ENCODE measurements at places on chromosomes 5 and 9.

- DNase-seq: no peak
Measured at GRCh38 chr5:174320051-174320450, 274.5 kb downstream of the NSG2 start.

DNA sequence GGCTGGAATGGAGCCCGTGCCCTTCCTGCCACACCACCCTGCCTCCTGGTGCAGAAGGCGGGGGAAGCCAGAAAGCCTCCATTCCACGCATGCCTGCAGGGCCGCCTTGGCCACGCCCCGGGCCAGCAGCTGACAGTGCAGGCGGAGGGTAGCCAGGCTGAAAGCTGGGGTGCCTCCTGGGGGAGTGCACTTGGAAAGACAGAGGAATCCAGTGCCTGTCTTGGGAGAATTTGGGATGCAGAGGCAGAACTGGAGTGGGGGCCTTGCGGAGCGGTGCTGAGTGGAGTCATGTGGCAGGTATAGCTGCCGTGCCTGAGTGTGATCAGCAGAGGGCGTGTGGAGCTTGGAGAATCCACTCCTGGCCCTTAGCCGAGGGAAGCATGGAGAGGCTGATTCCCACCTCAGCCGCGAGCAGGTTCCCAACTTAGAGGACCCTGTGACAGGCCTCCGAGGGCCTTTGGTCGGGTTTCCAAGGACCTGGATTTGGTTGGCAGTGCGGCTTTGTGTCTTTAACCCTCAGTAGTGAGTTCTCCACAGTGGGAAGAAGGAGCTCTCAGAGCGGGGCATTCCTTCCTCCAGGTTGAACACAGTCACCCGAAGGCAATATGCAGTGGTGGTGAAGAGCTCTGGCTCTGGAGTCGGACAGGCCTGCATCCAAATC, 9.1 kb upstream of the URM1 start:
- peak; percentile 37 for DNase-seq

GRCh38 chr5:76893294-76893693, 43.5 kb downstream of the S100Z start:
- no peak for DNase-seq

DNA sequence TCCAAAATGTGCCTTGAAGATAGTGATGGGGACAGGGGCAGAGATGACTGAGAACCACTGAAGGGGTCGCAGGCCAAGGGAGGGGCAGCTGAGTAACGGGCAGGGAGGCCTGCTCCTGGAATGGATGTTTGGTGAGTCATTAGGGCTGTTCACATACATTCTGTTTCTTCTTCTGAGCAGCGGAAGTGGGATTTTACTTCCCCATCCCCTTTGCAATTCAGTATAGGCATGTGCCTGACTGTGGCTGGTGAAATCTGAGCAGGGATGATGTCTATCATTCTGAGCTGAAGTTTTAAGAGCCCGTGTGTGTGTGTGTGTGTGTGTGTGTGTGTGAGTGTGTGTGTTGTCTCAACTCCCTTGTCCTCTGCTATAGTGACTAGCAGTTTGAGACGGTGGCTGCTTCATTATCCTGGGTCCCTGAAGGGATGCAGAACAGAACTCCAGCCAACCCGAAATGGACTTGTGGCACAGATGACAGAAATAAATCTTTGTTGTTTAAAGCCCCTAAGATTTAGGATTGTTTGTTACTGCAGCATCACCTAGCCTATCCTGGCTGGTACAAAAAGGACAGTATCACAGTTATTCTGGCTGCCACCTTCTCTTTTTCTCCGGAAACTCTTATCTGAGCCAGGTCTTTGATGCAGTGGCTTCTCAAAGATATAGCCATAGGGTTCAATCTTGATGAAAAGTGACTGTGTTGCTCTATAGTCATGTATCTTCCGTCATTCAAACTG, 29.2 kb upstream of the TGFBI start:
- no peak for DNase-seq

- no peak for DNase-seq
Measured at GRCh38 chr9:128123451-128124080, 4.0 kb downstream of the PTGES2 start.

GRCh38 chr5:39584927-39585326, 160.1 kb upstream of the DAB2 start:
- no peak for DNase-seq

- DNase-seq: no peak
Measured at GRCh38 chr5:153974131-153974812, 64.4 kb downstream of the FAM114A2 start.

- DNase-seq: no peak
Measured at GRCh38 chr9:1994180-1994579, 21.0 kb upstream of the SMARCA2 start.

DNA sequence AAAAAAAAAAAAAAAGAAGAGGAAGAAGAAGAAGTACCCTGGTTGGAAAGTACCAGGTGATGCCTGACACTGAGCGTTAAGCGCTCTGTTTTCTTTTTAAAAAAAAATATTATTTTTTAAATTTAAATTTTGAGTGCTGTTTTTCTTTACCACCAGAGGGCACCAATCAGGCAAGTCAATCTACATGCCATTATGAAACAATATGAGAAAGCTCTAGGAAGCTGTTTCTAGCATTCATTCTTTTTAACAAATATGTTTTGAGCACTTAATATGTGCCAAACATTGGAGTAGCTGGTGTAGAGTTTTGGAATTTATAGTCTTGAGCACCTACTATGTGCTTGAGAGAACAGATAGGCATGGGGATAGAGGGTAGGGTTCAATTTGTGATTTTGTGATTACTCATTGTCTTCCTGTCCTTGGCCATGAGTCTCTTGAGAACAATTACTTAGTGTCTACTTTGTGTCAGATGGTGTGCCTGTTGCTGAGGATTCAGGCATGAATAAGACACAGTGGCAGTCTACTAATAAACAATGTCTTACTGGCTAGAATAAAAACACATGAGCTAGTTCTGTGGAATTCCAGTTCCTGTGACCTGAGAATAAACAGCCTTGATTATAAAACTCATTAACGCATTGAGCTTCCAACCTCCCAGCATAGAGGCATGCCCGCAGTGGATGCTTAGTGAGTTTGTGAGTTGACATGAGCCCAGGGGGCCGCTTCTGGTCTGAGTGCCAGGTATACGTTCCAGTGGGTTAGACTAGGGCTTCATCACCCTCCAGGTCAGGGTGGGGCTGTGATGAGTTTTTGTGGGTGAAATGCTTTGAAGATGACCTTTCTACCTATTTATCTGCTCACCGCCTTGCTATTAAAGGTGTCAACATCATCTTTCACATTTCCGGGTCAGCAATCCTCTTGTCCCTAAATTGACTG, 3.0 kb upstream of the UBE2R2 start:
- no peak for DNase-seq

DNA sequence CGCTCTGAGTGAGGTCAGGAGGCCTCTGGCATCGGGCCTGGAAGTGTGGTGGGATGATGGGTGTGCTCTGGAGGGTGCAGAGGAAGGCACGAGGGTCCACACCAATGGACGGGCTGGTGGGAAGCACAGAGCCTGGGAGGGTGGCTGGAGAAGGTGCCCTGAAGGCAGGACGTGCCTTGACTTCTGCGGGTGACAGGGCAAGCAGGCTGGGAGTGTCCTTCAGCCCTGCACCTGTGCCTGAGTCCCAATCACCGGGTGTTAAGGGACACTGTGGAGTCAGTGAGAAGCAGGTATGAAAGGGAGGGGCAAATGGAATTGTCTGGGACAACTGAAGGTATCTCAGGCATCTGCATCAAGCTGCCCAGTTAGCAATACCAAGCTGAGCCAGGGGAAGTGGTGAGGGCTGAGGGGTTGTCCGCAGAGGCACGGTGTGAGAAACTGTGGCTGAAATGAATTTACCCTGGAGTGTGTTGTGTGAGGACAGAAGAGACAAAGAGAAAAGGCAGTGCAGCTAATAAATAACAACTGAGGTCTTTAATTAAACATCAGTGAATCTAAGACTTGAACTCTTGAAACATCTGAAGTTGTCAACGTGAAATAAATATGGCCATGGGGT, 50.4 kb downstream of the DAP start:
- DNase-seq: no peak

- DNase-seq: no peak
Measured at GRCh38 chr9:121826711-121827110, 175.3 kb downstream of the DAB2IP start.

- DNase-seq: no peak
Measured at GRCh38 chr9:89325733-89326132, 7.4 kb downstream of the SECISBP2 start.

- DNase-seq: no peak
Measured at GRCh38 chr5:173232499-173233346, 2.3 kb downstream of the NKX2-5 start.

DNA sequence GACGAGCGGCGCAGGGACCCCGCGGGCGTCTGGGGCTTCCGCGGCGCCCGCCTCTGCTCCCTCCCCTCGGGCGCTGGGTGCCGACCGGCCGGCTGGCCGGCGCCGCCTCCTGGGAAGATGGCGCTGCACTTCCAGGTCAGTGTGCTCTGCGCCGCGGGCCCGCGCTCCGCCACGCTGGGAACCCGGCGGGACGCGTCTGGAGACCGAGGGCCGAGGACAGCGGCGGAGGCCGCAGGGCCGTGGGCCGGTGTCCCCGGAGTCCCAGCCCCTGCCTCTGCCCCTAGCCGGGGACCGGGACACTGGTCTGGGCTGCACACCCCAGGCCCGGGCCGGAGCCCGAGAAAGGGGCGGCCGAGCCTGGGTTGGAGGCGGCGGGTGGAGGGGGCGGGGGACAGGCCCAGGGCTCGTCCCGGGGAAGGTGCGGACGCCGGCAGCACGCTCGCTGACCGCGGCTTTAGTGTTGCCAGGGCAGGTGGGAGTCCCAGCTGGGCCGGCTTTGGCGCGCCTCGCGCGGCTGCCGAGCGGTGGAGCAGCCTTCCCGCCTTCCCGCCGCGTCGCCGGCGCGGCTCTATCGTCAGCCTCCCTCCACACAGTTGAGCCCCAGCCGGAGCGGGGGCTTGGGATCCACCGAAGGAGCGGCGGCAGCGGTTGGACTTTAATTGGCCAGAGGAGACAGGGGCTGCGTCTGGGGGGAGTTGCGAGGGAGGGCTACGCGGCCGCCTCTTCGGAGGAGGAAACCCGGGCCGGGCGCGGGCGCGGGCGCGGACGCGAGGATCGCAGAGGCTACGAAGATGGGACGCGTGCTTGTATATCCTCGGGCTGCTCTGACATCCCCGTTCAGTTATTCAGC, at the start of gene RANBP17:
Gene RANBP17, plus strand, starts transcription at position 102 of the 850 bp plus-strand sequence.
- DNase-seq: no peak

DNA sequence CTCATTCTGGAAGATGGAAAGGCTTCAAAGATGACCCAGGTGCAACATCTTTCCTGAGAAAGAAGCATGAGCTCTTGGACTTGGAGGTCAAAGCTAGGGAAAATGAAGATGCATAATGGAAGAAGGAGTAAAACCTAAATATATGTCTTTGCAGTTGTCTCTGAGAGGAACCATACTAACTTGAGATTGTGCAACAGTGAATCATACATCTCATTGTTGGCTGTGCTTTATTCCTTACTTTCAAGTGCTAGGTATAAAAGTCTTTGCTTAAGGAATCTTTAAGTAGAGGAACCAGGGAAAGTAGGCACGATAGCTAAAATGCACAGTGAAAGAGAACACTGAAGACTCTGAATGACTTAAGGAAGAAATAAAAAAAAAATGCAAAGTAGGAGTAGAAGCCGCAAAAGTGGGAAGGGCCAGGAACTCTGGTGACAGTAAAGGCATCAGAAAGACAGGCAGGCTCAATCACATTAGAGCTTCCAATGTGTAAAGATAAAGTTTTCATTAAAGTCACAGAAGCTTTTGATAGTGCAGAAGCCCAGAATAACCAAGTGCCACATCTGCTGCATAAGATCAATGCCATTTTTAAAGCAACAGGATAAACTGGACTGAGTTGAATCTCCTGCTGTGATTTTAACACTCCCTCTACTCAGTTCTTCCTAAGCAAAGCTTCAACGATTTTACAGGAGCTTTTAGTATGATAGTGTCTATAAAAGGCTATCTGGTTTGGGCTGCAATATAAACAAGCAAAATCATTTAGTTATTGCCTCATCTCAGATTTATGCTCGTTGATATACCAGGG, 432.3 kb upstream of the EDIL3 start:
- DNase-seq: no peak

GRCh38 chr5:137216976-137217598, 282.0 kb downstream of the SPOCK1 start:
- no peak for DNase-seq

- DNase-seq: no peak
Measured at GRCh38 chr5:109482748-109483147, 73.0 kb upstream of the PJA2 start.

GRCh38 chr9:69834056-69834455, 13.4 kb downstream of the CFAP95 start:
- no peak for DNase-seq

DNA sequence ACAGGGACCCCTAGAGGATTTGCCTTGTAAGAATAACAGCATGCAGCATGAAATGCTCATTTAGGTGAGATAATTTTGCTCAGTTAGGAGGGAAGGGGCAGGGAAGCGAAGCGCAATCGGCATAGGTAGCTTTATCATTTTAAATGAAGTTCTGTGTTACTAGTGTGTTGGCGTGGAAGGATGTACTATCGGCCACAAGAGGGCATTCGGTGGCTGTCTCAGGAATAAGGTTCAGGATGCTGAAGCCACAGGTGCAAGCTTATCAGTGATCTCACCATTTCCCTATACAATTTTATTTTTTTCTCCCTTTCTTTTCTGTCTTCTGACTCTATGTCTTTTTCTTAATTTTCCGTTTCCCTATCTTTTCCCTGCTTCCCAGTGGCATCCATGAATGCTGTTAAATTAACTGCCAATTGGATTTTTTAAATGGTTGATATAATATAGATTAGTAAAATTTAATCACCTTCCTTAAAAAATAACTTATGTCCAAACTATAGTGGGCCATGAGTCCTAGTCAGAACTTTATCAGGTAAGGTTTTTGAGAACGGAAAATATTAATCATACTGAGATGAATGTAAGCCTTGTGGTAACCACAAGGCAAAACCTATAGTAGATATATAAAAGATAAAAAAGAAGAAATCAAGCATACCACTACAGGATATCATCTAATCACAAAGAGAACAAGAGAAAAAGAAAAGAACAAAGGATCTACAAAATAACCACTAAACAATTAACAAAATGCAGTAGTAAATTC, 1.2 kb upstream of the INSL6 start:
- peak; percentile 26 for DNase-seq

- no peak for DNase-seq
Measured at GRCh38 chr5:169795338-169795737, 158.3 kb downstream of the DOCK2 start.

DNA sequence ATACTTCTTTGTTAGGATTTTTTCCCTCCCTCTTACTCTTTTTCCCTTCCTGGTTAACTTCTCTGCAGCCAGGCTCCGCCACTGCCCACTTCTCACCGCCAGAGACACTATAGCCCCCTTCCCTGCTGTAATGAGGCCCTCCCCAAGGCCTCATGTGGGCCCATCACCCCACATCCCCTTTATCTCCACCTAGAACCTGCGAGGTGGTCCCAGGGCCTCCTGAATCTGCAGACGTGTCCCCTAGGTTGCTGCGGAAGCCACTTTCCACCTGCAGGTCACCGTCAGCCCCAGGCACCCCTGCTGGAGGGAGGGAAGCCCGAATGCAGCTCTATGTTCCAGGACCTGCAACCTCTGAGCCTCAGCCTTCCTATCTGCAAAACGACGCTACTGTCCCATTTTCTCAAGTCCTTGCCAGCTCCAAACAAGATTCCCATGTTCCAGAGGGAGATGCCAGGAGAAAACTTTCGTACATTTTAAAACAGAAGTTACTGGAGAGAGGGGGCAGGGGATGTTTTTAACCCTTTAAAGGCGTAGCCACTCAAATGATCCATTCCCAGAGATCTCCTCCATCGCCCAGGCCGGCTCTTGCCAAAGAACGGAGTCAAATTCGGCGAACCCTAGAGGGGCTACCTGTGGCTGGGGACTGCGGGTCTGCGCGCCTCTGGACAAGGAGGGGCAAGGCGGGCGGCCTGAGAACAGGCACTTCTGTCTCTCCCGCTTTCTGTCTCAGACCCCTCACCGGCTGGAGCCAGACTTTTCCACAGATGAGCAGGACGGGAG, 929 bp downstream of the SH3PXD2B start:
- DNase-seq: no peak
